H1 (cell line): ENCODE measurements at places on chromosomes 4 and X. TPM values are rescaled to one million over a fixed set of nuclear protein-coding genes. Genes with fewer than 3 reads are reported as not detected.

The MAGED1 gene
- total RNA-seq: 91.1 TPM in 2 replicates

The SPRY1 gene
- total RNA-seq: 54.7 and 56.2 TPM in 2 replicates

The PNMA6A gene
- total RNA-seq: 5.7 and 6.0 TPM in 2 replicates

The AASDH gene
- 10.9 and 13.3 TPM in 2 replicates for total RNA-seq

The DKK2 gene
- total RNA-seq: 0.13 and 0.34 TPM in 2 replicates

The TTC29 gene
- 0.28 and 0.65 TPM in 2 replicates for total RNA-seq

DNA sequence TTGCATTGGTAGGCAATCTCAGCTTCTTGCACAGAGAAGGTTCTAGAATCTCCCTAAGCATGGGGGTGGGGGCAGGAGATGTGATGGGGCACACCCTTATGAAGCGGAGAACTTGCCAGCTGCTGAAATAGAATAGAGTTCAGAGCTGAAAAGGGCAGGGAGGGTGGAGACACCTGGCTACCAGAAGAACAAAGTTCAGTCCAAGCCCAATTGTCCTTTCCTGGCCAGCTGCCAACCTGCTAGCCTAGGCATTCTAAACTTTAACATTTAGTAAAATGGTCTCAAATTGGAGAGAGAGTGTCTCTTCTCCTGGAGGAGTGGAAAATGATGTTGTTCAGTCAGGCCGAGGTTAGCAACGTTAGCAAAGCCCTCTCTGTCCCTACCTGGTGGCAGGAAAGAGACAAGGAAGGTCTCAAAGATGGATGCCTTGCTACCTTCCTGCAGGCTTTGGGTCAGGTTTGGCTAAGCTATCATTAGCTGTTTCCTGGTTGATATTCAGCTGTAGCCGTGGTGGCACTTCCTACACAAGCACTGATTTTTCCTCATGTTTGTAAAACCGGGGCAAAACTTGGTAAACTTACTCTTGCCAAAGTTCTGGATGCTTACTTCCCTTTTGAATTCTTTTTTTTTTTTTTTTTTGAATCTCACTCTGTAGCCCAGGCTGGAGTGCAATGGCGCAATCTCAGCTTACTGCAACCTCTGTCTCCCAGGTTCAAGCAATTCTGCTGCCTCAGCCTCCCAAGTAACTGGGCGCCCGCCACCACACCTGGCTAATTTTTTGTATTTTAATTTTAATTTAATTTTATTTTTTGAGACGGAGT, 34.7 kb upstream of the NYX start:
- H3K4me1 ChIP-seq: no peaks in the 10 kb centered on the region
- no peaks in the 10 kb centered on the region for H3K27me3 ChIP-seq
- DNase-seq: no peak
- H3K4me3 ChIP-seq: no peak overlapping the region
- no peak overlapping the region for H3K27ac ChIP-seq

DNA sequence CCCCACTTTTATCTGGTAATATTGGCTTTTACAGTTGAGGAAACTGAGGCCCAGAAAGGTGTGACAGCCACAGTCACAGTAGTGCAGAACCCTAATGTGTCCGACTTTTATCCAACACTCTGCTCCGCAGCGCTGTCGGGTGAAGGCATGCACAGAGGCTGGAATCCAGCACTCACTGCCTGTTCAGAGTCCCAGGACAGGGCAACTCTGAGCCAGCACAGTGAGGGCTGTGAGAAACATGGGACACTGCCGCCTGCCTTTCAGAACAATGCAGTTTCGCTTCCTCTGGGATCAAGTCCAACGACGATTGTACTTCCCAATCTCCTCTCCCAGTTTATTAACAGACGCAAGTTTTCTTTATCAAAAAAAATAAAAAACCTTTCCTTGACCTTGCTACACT, 41.9 kb upstream of the PDGFRA start:
- no peaks in the 10 kb centered on the region for H3K27me3 ChIP-seq
- DNase-seq: no peak
- H3K36me3 ChIP-seq: no peaks in the 10 kb centered on the region
- H3K27ac ChIP-seq: no peak overlapping the region
- H3K4me1 ChIP-seq: no peaks in the 10 kb centered on the region

DNA sequence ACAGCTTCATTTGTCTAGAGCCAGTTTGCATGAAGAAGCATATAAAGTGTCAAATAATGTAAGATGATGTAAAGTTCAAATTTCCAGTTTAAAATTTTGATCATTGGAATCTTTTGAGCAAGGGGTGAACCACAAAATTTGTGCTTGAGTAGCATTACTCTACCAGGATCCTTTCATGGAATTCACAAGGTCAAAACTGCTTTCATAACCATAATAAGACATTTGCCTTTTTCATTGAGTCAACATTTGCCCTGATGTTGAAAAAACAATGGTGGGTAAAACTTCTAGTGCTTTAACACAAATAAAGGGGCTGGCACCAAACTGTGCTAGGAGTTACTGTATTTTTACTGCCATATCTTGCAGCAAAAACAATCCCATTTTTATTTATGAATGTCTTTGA, 142.2 kb downstream of the GLRA3 start:
- H3K27me3 ChIP-seq: no peaks in the 10 kb centered on the region
- no peak overlapping the region for H3K4me3 ChIP-seq
- H3K27ac ChIP-seq: no peak overlapping the region
- no peaks in the 10 kb centered on the region for H3K36me3 ChIP-seq
- DNase-seq: no peak

- no peak overlapping the region for H3K4me3 ChIP-seq
- H3K36me3 ChIP-seq: no peaks in the 10 kb centered on the region
- no peak overlapping the region for H3K27ac ChIP-seq
- H3K27me3 ChIP-seq: no peaks in the 10 kb centered on the region
Observed at GRCh38 chr4:83128240-83128929, 13.9 kb upstream of the PLAC8 start.

- H3K4me3 ChIP-seq: no peak overlapping the region
- H3K27ac ChIP-seq: no peak overlapping the region
- no peak for DNase-seq
- no peaks in the 10 kb centered on the region for H3K36me3 ChIP-seq
- H3K4me1 ChIP-seq: no peaks in the 10 kb centered on the region
- no peaks in the 10 kb centered on the region for H3K27me3 ChIP-seq
Observed at GRCh38 chr4:73762409-73762808, 22.0 kb downstream of the CXCL8 start.

DNA sequence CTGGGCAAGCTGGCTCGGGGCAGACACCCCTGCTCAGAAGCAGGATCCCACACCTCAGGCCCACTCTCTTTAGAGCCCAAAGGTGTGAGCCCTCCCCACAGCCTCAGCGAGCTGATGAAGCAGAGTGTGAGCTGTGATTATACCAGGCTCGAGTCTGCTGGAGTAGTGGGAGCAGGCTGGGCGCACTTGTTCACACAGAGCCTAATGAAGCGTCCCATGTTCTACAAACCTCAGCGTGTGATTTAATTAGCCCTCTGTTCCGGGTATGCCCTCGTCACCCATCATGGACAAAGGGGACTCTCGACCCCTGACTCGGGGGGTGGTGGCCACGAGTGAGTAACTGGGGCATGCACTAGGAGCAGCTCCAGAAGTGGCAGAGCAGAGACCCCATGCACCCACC, 62.3 kb downstream of the PPP2R2C start:
- no peak overlapping the region for H3K27ac ChIP-seq
- no peaks in the 10 kb centered on the region for H3K27me3 ChIP-seq
- H3K4me3 ChIP-seq: no peak overlapping the region
- H3K4me1 ChIP-seq: no peaks in the 10 kb centered on the region

DNA sequence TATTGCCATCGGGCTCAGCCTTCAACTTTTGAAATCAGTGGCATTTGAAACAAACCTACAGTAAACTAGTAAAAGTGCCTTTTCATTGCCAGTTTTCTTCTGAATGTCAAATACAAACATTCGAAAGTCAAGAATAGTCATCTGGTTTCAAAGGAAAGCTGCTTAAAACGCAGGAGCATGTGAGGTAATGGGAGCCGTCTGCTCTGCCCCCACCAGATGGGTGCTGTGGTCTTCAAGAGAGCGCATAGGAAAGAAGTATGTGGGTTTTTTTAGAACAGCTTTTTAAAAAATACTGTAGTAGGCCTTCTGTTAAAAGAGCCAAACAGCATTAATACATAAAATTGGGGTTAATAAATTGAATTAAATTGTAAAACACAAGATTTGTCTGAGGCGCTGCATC, 88.6 kb downstream of the STOX2 start:
- no peaks in the 10 kb centered on the region for H3K36me3 ChIP-seq
- H3K4me1 ChIP-seq: peaks cover 3% of the 10 kb centered on the region
- no peak overlapping the region for H3K4me3 ChIP-seq
- H3K27ac ChIP-seq: no peak overlapping the region

GRCh38 chr4:81282131-81282530, 67.1 kb upstream of the PRKG2 start:
- no peaks in the 10 kb centered on the region for H3K36me3 ChIP-seq
- H3K4me1 ChIP-seq: no peaks in the 10 kb centered on the region
- no peaks in the 10 kb centered on the region for H3K27me3 ChIP-seq
- DNase-seq: no peak
- H3K4me3 ChIP-seq: no peak overlapping the region

DNA sequence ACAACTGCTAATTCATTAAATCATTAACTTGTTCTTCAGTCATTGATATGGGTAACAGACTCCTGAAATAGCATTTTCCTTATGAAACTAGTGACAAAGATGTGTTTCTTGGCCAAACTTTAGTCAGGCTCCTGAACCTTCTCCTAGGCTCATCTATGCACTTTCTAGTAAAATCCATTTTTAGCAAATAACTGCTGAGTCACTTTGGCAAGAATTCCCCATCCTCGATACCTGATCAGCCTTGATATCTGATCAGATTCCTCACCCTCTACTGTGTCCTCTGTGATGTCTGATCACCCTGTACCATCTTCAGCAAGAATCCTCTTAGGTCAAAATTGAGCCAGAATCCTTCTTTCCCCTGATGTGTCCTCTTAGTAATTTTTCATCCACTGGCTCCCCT, 161.2 kb upstream of the TAPT1 start:
- H3K4me1 ChIP-seq: no peaks in the 10 kb centered on the region
- H3K27me3 ChIP-seq: no peaks in the 10 kb centered on the region
- no peak overlapping the region for H3K27ac ChIP-seq
- DNase-seq: no peak
- no peak overlapping the region for H3K4me3 ChIP-seq

DNA sequence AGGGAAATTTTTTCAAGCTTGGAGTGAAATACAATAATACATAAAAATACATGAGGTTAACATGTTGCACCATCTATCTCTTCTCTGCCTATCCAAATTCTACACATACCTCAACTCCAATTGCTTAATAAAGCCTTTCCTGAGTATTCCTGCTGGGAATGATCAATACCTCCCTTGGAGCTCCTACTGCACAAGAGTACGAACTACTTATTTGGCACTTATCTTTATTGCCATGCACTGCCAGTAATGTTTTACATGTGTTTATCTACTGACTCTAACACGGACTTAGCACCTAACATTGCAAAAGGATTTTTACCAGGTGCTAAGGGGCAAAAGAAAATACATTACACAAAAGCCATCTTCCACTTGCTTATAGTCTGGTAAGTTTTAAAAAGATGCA, 80.2 kb downstream of the ADGRA3 start:
- peaks cover 2% of the 10 kb centered on the region for H3K4me1 ChIP-seq
- H3K36me3 ChIP-seq: no peaks in the 10 kb centered on the region

- DNase-seq: no peak
- no peak overlapping the region for H3K27ac ChIP-seq
- no peaks in the 10 kb centered on the region for H3K36me3 ChIP-seq
- no peaks in the 10 kb centered on the region for H3K27me3 ChIP-seq
Observed at GRCh38 chrX:120749141-120749846, 119.4 kb upstream of the C1GALT1C1 start.

- H3K36me3 ChIP-seq: no peaks in the 10 kb centered on the region
- no peak overlapping the region for H3K4me3 ChIP-seq
- no peaks in the 10 kb centered on the region for H3K27me3 ChIP-seq
- H3K27ac ChIP-seq: no peak overlapping the region
- no peak for DNase-seq
Observed at GRCh38 chr4:147780137-147780777, 48.4 kb downstream of the ARHGAP10 start.

- no peak for DNase-seq
- no peak overlapping the region for H3K27ac ChIP-seq
- no peaks in the 10 kb centered on the region for H3K36me3 ChIP-seq
- H3K4me3 ChIP-seq: no peak overlapping the region
- peaks cover 3% of the 10 kb centered on the region for H3K4me1 ChIP-seq
- no peaks in the 10 kb centered on the region for H3K27me3 ChIP-seq
Observed at GRCh38 chr4:7134737-7135388, 57.5 kb upstream of the SORCS2 start.

- H3K4me1 ChIP-seq: no peaks in the 10 kb centered on the region; the same call in 1 of the 2 replicates
- H3K27ac ChIP-seq: no peak overlapping the region
- H3K4me3 ChIP-seq: no peak overlapping the region
- DNase-seq: no peak
Observed at GRCh38 chrX:49286136-49286535, 16.5 kb downstream of the PPP1R3F start.
